Activated CD4-positive, alpha-beta T cell treated with anti-CD3 and anti-CD28 coated beads, Interleukin-2, amount 10 ng/mL, durations not matched to agents 7 days and 5 days (primary cell): ENCODE measurements at places on chromosomes 13 and 19. TPM values are rescaled to one million over a fixed set of nuclear protein-coding genes. Genes with fewer than 3 reads are reported as not detected.
A peak's percentile ranks its signal among the peaks of the same experiment; 100 is the strongest.

Gene ZNF541
- total RNA-seq, result 0.40 TPM

Gene TMEM255B
- total RNA-seq, result 1.8 TPM

Gene FUT3
- not detected for total RNA-seq

GRCh38 chr13:50215399-50215798 is 200.2 kb downstream of the KCNRG start:
- H3K27ac ChIP-seq, result no peak overlapping the region
- peaks cover 28% of the 10 kb centered on the region for H3K27me3 ChIP-seq
- no peak for DNase-seq

DNA sequence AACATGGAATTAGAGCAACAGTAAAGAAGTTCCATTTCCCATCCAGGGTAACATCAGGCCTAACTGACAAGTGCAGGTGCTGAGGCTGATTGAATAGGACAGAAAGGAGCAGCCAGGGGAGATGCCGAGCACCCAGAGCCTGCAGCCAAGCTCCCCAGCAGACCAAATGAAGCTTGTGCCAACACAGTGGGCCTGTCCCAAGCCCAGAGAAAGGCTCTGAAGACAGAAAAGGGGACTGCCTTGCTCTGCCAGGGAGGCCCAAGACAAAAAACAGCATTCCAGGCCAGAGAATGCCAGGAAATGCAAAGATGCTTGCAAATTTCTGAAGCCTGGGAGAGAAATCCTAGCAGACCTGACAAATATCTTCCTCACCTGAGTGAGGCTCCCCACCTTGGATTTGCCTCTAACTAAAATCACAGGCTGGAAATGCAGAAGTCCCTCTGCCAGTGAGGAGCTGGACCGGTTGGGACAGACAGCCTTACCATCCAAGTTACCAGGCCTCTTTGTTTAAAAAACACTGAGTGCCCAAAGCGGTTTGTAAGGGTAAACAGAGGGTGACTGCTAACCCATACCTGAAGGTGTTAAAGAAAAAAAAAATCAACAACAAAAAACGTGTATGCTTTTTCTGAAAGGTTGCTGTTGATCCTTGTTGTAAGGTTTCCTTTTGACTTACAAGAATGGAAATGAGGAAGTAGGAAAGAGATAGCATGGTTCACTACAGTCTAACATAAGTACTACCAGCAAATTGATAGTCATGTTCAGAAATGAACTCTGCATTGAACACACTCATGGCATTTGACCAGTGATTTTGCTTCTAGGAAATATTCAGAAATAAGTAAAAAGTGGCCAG is 11.8 kb upstream of the HMGB1 start:
- no peaks in the 10 kb centered on the region for H3K36me3 ChIP-seq
- H3K27ac ChIP-seq, result no peak overlapping the region
- H3K4me1 ChIP-seq, result no peaks in the 10 kb centered on the region

DNA sequence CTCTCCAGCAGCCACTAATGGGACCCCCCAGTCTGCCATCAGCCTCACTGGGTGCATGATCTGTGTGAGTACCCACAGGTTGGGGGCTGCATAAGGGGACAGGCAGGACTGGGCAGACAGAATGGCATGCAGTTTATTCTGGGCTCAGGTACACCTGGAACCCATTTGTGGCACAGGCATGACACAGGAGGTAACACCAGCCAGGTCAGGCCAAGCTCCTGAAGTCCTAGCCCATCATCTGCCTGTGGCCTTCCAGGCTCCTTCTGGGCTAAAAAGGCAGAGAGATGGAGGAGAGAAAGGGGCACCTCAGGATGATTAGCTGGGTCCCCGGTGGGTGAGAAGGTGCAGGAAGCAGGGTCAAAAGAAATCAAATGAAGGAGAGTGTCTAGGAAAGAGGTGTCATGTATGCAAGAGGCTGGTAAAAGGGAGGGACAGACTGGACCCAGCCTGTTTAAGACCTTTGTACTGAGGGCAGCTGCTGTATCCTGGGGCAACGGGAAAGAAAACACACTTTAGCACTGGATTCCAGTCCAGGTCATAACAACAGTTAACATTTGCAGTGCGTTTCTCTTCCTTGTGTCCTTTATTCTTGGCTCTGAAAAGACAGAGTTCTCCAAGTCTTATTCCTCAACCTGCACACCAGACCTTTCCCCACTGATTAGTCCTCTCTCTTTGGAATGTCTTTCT is 20.2 kb upstream of the DGKH start:
- no peaks in the 10 kb centered on the region for H3K36me3 ChIP-seq
- no peak for DNase-seq
- no peaks in the 10 kb centered on the region for H3K4me1 ChIP-seq
- H3K27me3 ChIP-seq, result peaks cover 2% of the 10 kb centered on the region
- no peak overlapping the region for H3K27ac ChIP-seq
- H3K4me3 ChIP-seq, result no peak overlapping the region

- DNase-seq, result peak; percentile 64
- H3K4me3 ChIP-seq, result peak overlapping the region; percentile 13
- H3K36me3 ChIP-seq, result peaks cover 4% of the 10 kb centered on the region
- no peaks in the 10 kb centered on the region for H3K27me3 ChIP-seq
- peaks cover 9% of the 10 kb centered on the region for H3K4me1 ChIP-seq
These were observed 55.0 kb upstream of the EEF1AKMT1 start for GRCh38 chr13:20828539-20829364.

DNA sequence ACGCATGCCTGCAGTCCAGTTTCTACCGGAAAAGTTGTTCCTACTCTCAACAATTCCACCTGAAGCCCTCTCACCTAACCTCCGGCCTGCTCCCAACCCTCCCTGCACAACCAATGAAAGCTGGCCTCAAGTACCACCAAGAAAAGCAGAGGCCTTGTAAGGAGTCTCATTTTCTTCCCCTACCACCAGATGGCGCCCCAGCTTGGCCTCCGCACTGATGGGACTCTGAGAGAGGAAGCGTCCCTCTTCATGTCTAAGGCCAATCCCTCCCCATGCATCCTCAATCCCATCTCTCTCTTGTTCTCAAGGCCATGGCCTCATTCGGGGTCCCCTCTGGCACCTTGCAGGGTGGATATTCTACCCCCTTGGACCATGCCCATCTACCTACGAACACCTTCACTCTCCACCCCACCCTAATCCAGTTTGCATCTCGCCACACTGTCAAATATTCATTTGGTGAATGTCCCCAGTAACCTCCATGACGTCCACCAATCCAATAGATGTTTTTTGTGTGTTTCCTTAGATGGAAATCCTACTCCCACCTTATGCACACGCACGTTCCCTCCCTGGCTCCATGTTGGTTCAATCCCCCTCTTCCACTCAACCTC is 412.8 kb downstream of the ZNF536 start:
- H3K4me1 ChIP-seq, result no peaks in the 10 kb centered on the region
- no peaks in the 10 kb centered on the region for H3K36me3 ChIP-seq
- no peak overlapping the region for H3K4me3 ChIP-seq
- H3K27me3 ChIP-seq, result no peaks in the 10 kb centered on the region
- no peak overlapping the region for H3K27ac ChIP-seq

DNA sequence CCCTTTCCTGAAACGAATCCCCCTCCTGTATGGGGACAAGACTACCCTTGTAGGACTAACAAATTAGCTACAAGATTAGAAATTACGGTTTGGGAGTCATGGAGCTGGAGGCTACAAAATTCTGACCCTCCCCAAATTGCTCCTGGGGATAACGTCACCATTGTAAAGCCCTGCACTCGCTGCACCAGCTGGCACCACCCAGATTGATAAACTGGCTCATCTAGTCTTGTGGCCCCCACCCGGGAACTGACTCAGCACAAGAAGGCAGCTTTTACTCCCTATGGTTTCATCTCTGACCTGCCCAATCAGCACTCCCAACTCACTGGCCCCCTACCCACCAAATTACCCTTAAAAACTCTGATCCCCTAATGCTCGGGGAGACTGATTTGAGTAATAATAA is 150.6 kb upstream of the TSC22D1 start:
- no peak for DNase-seq
- H3K4me3 ChIP-seq, result no peak overlapping the region
- H3K27ac ChIP-seq, result no peak overlapping the region
- no peaks in the 10 kb centered on the region for H3K27me3 ChIP-seq
- no peaks in the 10 kb centered on the region for H3K4me1 ChIP-seq

DNA sequence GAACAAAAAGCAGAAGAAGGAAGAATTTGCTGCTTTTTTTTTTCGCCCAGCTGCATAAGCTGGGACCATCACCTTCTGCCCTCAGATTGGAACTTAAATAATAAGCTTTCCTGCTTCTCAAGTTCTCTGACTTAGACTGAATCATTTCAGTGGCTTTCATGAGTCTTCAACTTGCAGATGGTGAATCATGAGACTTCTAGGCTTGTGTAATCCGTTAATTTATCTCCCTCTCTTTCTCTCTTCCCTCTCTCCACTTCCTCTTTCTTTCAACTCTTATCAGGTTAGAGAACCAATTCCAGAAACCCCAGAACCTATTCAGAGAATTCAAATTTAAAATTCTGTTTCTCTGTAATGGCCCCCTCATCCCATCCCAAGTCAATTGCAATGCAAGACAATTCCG is 1153.7 kb downstream of the PCDH9 start:
- no peak for DNase-seq
- H3K36me3 ChIP-seq, result no peaks in the 10 kb centered on the region
- H3K4me1 ChIP-seq, result no peaks in the 10 kb centered on the region
- no peak overlapping the region for H3K4me3 ChIP-seq
- no peak overlapping the region for H3K27ac ChIP-seq

DNA sequence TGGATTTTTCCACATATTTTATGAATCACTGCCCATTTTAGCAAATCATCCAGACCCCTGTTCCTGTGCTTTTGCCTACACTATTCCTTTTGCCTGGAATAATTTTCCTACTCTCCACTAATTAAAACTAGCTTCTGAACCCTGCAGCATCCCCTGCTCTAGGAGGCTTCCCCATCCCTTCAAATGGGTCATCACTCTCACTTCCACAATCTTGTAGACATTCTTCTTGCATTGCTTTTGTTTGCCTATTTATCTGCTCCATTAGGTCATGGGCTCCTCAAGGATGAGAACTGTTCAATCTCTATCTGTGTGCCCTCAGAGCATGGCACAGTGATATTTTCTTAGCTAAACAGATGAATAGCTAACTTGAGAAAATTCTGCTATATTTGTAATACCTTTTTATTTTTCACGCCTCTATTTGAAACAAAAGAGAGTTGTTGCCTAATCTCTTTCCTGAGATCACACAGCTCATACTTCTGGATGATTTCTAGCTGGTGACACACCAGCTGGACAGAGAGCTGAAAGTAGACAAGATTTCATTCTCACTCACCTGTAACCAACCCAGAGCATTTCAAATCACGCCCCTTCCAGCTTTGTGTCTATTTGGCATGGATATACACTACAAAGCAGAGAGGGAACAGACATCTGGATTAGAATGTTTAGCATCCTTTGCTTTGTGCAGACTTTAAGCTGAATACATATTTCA is 466.0 kb downstream of the FOXO1 start:
- no peaks in the 10 kb centered on the region for H3K27me3 ChIP-seq
- no peak overlapping the region for H3K4me3 ChIP-seq
- no peak overlapping the region for H3K27ac ChIP-seq
- DNase-seq, result no peak
- peaks cover 13% of the 10 kb centered on the region for H3K36me3 ChIP-seq

DNA sequence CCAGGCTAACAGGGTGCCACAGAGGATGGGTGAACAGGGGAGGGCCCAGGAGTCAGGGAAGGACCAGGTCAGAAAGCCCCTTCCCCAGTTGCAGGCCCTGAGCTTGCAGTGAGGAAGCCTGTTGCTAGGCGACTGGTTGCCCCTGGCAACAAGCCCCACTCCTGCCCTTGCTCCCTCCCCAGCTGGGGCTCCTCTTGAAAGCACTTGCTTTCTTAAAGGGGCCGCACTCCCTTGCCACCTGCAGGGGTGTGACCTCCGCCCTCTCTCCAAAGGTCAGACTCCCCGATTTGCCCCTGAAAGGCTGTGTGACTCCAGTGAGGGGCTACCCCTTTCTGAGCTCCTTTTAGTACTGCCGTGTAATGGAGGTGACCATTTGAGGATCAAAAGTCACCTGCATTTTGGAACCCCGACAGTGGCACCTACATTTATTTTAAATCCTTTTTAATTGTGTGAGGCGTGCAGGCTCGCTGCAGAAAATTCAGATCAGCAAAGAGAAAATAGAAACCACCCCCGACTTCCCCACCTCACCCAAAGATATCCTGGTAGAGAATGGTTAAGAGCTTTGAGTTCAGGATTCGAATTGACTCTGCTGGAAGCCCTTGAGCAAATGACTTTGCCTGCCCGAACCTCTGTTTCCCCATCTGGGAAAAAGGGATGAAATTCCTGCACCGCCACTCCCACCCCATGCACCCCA is 4.8 kb downstream of the FCHO1 start:
- no peaks in the 10 kb centered on the region for H3K27me3 ChIP-seq
- peaks cover 56% of the 10 kb centered on the region for H3K36me3 ChIP-seq
- DNase-seq, result peak; percentile 59
- H3K4me1 ChIP-seq, result peaks cover 40% of the 10 kb centered on the region
- H3K4me3 ChIP-seq, result no peak overlapping the region
- H3K27ac ChIP-seq, result peak overlapping the region; percentile 69
